Esophagus squamous epithelium (tissue), 5 donors: ENCODE measurements at places on chromosomes 7 and 10. TPM values are rescaled to one million over a fixed set of nuclear protein-coding genes. Genes with fewer than 3 reads are reported as not detected.

Gene ZPBP
- total RNA-seq = not detected

Gene CYP3A7
- not detected for total RNA-seq

Gene FANK1
- total RNA-seq = 1.7 TPM

Gene TFR2
- total RNA-seq = 0.97 TPM

Gene AGAP4
- total RNA-seq = 5.5 TPM

Gene FLNC
- 27.3 TPM for total RNA-seq

Gene C10orf67
- 0.27 TPM for total RNA-seq

Gene AKR1C8
- total RNA-seq = not detected

Gene TSPAN33
- total RNA-seq = 5.9 TPM

Gene GRM8
- total RNA-seq = not detected

Gene HOXA9
- total RNA-seq = 0.57 TPM

Gene PNLIP
- total RNA-seq = not detected

Gene ATOH7
- not detected for total RNA-seq

Gene ST8SIA6
- 1.0 TPM for total RNA-seq

Gene SH2D4B
- total RNA-seq = not detected

Gene LDB3
- total RNA-seq = 0.27 TPM
